Esophagus mucosa (tissue), 1 donor: ENCODE measurements at places on chromosomes 16 and 17. TPM values are rescaled to one million over a fixed set of nuclear protein-coding genes. Genes with fewer than 3 reads are reported as not detected.

The PRR35 gene
- total RNA-seq, result not detected

DNA sequence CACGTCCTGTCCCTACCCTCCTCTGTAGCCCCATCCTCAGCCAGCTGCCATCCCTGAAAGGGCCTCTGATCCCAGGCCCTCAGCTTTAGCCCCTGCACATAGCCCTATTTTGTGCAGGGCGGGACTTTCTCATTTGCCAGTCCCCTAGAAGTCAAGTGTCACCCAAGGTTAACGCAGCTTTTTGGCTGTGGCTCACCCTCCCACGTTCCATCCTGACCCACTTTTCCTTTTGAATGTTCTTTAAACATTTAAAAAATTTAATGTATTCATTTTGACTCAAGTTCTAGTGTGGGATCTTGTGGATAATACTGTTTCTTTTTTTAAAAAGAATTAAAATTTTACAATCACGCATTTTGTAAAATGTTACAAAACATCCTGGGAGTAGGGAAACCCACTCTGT lies 62.2 kb upstream of the LGALS9 start:
- no peak for ATAC-seq

GRCh38 chr16:10009684-10010083 lies 172.5 kb downstream of the GRIN2A start:
- no peak for ATAC-seq

DNA sequence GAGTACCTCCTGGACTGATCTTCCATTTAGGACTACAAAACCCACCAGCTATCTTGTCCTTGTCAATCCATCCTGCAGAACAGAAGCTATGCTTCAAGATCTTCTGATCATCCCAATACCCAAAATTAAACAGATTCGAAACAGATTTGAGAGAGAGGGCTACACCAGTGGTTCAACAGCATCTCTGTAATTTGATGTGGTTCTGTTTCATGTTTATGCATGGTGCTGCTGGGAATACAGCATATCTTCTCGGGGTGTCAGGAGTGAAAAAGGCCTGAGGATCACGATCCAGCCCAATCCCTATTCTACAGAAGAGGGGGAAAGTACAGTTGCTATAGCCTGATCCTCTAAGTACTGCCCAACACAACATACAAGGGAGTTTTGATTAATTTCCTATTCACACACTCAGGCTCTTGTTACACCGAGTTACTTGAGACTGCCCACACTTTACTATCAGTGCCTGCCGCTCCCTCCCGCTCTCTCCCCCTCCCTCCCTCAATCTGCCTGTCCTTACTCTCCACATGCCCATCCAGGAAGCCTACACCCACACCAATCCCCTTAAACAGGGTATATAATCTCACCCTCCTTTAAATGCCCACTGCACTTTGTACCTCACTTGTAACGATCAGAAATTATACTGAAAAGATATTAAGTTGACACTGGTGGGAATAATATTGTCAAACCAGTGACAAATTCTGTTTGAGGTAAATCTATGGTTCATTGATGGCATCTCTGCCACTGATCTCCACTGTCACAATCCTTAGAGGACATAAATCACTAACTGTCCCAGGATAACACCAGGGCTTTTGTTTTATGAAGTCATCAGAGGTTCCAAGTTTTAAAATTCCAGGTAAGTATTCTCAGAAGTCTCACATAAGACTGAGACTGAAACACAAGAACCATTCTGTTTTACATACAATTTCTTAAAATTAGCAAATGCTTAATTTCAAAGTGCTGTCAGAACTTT lies 89.3 kb upstream of the PLEKHM1 start:
- ATAC-seq, result no peak

GRCh38 chr16:63813862-63814261 lies 1308.0 kb downstream of the CDH11 start:
- ATAC-seq, result no peak
